Activated CD4-positive, alpha-beta memory T cell treated with anti-CD3 and anti-CD28 coated beads, Interleukin-2, amount 10 ng/mL, durations not matched to agents 7 days and 5 days (primary cell): ENCODE measurements at places on chromosomes 3 and 15.
A peak's percentile ranks its signal among the peaks of the same experiment; 100 is the strongest.

DNA sequence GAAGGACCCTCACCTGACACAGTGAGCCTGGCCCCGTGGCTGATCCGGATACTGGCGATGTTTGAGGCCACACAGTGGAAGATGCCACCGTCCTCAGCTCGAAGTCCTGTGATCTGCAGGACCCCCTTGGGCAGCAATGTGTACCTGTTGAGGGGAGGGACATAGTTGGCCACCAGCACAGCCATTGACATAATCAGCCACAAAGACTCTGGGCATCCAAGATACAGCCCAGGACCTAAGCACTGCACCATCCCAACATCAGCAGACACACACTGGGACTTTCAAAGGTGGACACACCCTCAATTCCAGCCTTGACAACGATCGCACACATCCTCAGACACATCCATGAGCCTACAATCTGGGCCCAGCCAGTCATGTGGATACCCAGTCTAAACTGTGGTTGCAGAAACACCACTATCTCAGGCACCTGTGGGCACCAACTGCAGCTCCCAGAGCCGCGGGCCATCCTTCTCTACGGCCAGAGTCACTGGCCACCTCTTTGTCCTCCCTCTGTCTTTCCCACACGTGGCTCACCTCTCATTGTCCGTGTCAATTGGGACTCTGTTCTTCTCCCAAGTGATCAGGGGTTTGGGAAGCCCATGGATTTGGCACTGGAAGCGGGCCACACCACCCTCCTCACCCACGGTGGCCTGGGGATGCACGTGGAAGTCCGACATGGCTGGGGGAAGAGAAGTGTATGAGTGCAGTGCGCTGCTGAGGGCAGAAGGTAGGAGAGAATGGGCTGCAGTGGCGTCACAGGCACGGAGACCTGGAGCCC, 31.0 kb downstream of the RNU5B-1 start:
- DNase-seq: no peak

- no peak for DNase-seq
Measured at GRCh38 chr3:42778644-42779043, 5.6 kb upstream of the CCDC13 start.

GRCh38 chr15:82647045-82647834, at the start of gene CPEB1:
Gene CPEB1 (minus strand): TSS chr15:82647363. CDS start chr15:82628459, 18,904 bp downstream.
- no peak for DNase-seq

GRCh38 chr15:28098360-28098765, 752 bp downstream of the OCA2 start:
- DNase-seq: no peak

DNA sequence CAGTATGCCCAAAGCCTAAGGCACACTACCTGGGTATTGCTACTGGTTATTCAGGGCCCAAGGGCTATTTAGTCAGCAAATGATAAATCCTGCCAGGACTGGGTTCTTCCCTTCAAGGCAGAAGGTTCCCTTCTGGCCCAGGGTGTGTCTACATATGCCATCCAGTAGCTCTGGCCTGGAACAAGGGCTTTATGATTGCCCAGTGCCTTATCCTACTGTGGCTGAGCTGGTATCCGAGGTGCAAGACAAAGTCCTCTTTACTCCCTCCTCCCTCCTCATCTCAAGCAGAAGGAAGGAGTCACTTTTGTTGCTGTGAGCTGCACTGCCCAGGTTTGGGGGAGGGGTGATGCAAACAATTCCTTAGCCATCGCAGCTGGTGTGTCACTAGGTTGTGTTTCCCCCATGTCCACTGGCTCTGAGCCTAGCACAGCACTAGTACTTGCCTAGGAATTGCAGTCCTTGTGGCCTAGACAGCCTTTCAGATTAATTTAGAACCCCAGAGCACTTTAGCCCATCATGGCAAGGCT, 221.8 kb upstream of the TGFBR2 start:
- no peak for DNase-seq

DNA sequence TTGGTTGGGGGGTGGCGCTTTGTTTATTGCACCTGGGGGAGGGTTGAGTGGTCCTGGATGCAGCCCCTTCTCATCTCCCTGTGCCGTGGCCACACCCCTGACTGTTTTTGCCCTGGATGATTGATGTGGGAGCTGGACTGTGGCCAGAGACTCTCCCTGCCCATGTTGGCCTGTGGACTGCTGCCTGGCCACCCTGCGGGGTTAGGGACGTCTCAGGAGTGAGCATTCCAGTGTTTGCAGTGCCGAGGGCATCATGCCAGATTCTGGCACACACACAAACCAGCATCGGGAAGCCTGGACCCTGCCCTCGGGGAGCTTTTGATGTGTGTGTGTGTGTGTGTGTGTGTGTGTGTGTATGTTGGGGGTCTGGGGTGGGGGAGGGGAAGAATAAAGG, 15.8 kb downstream of the APBA2 start:
- DNase-seq: no peak

DNA sequence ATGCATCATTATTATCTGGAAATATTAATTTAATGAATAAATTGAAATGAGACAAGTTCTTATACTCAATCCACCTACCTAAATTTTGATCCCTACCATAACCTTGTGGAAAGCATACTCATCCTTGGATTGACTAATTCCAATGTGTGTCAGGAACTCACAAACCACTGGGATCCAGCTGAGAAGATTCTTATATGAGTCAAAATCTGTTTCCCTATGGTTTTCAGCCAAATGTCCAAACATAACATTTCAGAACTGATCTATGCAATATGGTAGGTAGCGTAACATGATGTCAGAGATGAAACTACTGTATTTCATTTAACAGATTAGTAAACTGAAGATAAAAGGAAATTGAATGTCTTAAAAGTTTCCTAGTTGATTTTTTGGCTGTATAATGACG, 250.0 kb downstream of the PLOD2 start:
- no peak for DNase-seq

DNA sequence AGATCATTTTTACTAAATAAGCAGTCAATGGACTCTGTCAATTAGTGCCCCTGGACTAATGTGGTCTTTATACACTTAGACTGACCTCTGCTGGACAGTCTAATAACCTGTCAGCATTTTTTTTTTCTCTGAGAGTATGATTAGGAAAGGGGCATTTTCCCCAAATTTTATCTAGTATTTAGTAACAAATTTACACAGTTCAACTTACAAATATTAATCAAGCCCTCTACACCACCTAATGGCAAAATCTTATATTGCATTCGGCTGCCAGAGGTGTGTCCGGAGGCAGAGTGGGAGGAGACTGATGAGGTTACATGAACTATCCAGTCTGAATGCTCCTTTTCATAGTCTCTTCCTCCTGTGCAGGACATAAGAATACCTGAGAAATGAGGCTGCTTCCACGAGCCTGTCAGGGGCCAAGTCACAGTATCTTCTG, 36.0 kb upstream of the COLQ start:
- peak; percentile 81 for DNase-seq

DNA sequence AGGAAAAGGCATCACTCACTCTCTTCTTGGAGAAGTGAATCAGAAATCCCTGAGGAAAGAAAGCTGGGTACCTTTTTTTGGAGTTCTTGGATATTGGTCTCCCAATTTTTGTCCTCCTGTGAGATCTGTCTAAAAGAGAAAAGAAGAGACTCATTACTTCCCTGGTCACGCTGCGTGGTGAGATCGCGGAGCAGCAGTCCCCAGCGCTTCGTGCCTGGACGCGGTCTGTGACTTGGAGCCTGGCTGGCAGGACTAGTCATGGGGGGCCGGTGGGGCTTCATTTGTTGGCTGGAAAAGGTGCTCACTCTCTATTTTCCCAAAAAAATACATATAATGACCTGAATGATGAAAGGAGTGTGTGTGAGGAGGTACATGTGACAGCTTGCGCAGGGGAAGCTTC, 144.0 kb downstream of the OCA2 start:
- DNase-seq: no peak

- DNase-seq: no peak
Measured at GRCh38 chr3:196048922-196049598, 32.8 kb downstream of the TFRC start.

DNA sequence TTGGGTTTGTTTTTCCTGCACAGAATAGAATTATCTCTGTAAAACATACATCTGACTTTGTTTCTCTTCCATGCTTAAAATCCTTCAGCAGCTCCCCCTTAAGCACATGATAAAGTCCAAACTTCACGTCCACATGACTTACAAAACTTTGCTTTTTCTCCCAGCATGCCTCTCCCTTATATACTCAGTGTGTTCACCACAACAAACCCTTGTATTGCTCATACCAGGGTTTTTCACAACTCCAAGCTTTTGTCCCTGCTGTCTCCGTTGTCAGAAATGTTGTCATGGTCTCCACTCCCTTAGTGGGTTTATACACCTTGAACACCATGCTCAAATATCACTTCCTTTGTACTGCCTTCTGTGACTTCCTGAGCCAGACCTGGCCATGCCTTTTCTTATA, 91.1 kb upstream of the MITF start:
- no peak for DNase-seq

- DNase-seq: no peak
Measured at GRCh38 chr3:24495326-24495994, 810 bp upstream of the THRB start.

GRCh38 chr3:182906036-182906435, 74.3 kb downstream of the DCUN1D1 start:
- DNase-seq: no peak

- no peak for DNase-seq
Measured at GRCh38 chr3:194083637-194084224, 52.2 kb upstream of the HES1 start.

GRCh38 chr3:11556851-11557644, 86.7 kb downstream of the VGLL4 start:
- DNase-seq: no peak

DNA sequence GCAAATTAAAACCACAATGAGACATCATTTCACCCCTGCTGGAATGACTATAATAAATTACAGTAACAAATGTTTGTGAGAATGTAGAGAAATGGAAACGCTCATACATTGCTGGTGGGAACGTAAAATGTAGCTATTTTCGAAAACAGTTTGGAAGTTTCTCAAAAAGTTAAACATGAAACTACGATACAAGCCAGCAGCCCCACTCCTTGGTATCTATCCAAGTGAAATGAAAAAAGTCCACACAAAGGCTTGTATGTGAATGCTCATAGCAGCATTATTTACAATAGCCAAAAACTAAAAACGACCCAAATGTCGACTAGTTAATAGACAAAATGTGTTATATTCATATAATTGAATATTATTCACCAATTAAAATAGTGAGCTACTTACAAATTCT, 22.9 kb upstream of the CFAP20DC start:
- DNase-seq: no peak

DNA sequence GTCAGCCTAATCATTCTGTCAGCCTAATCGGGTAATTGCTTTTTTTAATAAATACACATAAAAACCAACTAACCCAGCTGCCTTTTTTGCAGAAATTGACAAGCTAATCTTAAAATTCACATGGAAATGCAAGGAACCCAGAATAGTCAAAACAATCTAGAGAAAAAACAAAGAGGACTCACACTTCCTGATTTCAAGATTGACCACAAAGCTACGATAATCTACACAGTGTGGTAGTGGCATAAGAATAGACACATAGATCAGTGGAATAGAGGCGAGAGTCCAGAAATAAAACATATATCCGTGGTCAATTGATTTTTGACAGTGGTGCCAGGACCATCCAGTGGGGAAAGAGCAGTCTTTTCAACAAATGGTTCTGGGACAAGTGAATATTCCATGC, 2.4 kb upstream of the C3orf20 start:
- DNase-seq: no peak

DNA sequence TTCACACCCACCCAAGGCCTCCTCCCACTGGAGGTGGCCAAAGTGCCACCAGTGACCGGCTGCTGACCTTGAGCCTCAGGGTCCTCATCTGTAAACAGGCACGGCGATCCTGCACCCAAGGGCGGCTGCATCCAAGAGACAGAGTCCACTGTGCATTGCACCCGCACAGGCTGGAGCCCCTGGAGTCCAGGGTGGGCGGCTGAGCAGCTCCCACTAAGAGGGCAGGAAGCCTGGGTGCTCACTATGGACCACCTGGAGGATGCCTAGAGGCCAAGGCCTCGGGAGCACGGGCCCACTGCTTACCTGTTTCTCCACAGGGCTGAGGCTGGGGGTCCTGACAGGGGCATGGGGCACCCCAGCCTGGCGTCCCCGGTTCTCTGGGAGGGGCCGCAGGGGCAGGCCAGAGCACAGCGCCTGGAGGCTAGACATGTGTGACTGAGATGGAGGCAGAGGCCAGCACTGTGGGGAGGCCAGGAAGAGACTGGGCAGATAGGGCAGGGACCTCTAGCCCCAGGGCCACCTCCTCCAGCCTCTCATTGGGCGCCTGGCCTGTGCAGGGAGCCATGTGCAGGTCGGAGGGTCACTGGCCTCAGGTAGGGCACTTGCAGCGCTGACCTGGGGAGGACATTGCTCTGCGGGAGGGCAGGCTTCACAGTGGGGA, at the start of gene UROC1:
Gene UROC1 (minus strand): TSS at position 483 of the 661 bp plus-strand sequence. CDS start 54 bp downstream, at position 429.
- DNase-seq: no peak

GRCh38 chr3:142053244-142053643, 96.1 kb downstream of the TFDP2 start:
- DNase-seq: no peak

GRCh38 chr3:12803371-12803770, 6.9 kb downstream of the CAND2 start:
- no peak for DNase-seq

GRCh38 chr3:144549166-144549565, 577.5 kb downstream of the DIPK2A start:
- DNase-seq: no peak

- no peak for DNase-seq
Measured at GRCh38 chr15:66573348-66573718, 7.5 kb upstream of the LCTL start.

DNA sequence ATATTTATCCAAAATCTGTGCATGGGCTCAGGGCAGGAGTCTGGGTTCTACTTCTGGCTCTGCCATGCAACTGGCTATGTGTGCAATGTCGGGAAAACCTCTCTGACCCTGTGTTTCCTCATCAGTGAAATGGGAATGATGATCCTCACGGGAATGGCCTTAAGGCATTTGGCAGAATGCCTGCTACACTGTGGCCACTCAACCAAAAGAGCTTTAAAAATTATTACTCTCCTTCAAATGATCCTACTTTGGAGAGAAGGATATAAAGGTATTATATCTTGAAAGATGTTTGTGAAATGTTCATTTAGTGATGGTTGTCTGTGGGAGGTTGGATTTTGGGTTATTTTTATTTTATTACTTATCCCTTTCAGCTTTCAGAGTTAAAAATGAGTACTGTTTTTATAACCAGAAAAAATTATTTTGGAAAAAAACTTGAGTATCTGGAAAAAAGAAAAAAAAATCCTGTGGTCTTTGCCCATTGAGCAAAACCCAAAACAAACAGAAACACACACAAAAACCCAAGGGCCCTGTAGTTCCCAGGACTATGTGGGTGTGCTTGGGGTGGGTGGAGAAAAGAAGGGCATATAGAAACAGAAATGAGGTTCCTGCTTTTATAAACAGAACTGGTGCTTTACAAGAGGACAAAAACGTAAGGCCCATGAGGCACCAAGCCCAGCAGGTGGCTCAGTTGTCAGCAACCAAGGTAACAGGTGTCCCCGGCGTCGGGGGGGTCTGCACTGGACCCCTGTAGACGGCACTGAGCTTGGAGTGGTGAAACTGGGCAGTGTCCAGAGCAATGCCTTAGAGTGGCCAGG, 22.0 kb downstream of the RGMA start:
- DNase-seq: no peak

- peak; percentile 71 for DNase-seq
Measured at GRCh38 chr15:82680200-82681102, 29.2 kb downstream of the AP3B2 start.
